ENCODE measurements at places on chromosomes 12 and 14.

GRCh38 chr12:67710582-67710981 is 62.0 kb downstream of the DYRK2 start:
- DNase-seq, result no peak

DNA sequence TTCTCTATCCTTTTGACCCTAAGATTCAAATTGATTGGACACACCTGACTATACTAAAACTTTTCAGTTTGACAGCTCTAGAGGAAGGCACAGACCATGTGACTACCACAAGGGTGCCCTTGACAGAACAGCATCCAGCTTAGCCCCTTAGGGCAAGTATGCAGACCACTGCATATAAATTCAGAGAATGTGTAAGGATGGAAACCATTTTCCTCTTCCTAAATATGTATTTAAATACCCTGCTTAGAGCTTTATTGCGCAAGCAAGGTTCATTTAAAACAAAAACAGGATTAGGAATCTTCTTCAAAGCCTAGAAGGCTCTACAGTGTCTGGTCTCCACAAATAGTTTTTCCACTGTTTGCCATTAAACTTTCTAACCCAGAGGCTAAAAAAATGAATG is 202.8 kb downstream of the MED13L start:
- DNase-seq, result no peak

GRCh38 chr12:50728841-50729240 is 35.1 kb upstream of the ATF1 start:
- no peak for DNase-seq

DNA sequence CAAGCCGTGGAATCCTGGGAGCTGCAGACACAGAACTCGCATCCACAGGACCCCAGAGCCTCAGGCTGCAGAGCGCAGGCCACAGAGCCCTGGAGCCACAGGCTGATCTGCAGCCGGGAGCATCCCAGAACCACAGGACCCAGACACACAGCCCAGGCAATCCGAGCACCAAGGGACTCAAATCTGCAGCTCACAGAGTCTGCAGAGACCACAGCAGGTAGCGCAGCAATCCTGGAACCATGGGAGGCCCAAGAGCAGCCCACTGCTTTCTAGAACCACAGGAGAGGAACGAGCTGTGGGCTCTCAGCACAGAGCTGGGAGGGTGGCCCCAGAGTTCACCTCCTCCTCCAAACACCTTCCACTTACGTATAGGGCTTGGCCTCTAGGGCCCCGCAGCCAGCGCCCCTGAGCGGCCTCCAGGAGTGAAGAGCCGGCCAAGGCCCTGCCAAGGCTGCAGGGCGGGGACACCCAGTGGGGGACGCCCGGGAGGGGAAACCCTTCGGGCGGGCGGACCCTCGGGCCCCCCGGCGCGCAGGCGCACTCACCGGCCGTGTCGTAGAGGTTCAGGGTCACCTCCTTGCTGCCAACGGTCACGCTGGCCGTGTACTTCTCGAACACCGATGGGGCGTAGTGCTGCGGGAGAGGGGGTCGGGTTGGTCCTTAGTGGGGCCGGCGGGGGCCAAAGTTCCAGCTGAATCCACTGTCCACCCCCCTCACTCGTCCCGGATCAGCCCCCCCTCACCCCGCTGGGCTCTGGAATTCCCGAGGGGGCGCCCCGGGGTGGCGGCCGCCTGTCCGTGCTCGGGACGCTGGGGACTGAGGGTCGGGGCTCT is 665 bp downstream of the RHOF start:
- peak; percentile 45 for DNase-seq

DNA sequence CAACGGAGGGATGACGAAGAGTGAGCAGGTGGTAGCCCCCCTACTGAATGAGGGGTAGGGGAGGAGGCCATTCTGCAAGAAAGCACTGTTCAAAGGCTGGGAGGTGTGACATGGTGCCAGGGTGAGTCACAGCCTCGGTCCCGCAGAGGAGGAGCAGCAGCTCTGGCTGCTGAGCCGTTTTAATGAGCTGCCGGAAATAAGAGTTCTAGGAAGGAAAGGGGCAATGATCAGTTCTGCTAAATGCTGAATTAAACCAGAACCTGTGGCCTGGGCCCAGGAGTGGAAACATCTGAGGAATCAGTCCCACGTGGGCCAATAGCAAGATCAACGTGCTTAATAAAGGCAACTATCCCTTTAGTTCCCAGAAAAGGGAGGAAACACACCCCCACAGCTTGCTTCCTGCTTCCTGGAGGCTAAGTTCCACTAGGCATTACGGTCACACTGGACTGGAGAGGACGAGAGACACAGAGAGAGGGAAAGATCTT is 3.6 kb downstream of the ABCD4 start:
- no peak for DNase-seq

GRCh38 chr14:65069874-65070413 is 32.4 kb downstream of the MAX start:
- DNase-seq, result no peak

Measured in stimulated activated CD8-positive, alpha-beta memory T cell treated with anti-CD3 and anti-CD28 coated beads, Interleukin-12 subunit alpha, Interleukin-12 subunit beta, amount 100 ng/mL, for 4 hours (primary cell).